ENCODE measurements at places on chromosomes 12 and 14. TPM values are rescaled to one million over a fixed set of nuclear protein-coding genes. Genes with fewer than 3 reads are reported as not detected.

The CLEC2A gene
- total RNA-seq = not detected

The PTPN6 gene
- total RNA-seq = 49.0 TPM

The TMEM63C gene
- 23.8 TPM for total RNA-seq

The FSCB gene
- total RNA-seq = not detected

The BORCS5 gene
- total RNA-seq = 8.5 TPM

The RHEBL1 gene
- not detected for total RNA-seq

The ZNF891 gene
- total RNA-seq = 3.8 TPM

The SOCS2 gene
- total RNA-seq = 213 TPM

DNA sequence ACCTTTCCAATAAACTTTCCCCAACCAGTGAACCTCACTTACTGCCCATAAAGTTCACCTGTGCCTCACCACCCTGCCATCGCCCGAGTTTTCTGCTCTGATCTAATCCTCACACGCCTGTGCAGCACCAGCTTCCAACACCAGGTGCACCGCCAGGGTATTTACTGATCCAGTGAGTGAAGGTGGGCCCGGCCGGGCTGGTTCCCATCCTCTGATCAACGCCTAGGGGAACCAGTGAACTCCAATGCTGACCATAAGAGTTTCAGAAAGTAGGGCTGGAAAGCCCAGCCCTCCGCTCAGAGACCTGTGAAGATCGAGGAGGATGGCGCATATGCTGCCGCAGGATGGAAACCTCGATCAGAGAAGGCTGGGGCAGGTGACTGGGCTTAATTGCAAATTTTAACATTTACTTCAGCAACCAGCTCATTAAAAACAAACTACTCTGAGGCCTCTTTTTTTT is 685 bp upstream of the MYL6B start:
- H3K36me3 ChIP-seq = no peaks in the 10 kb centered on the region
- peak; percentile 81 for DNase-seq
- peak overlapping the region; percentile 77 for H3K4me3 ChIP-seq
- H3K4me1 ChIP-seq = peaks cover 42% of the 10 kb centered on the region

DNA sequence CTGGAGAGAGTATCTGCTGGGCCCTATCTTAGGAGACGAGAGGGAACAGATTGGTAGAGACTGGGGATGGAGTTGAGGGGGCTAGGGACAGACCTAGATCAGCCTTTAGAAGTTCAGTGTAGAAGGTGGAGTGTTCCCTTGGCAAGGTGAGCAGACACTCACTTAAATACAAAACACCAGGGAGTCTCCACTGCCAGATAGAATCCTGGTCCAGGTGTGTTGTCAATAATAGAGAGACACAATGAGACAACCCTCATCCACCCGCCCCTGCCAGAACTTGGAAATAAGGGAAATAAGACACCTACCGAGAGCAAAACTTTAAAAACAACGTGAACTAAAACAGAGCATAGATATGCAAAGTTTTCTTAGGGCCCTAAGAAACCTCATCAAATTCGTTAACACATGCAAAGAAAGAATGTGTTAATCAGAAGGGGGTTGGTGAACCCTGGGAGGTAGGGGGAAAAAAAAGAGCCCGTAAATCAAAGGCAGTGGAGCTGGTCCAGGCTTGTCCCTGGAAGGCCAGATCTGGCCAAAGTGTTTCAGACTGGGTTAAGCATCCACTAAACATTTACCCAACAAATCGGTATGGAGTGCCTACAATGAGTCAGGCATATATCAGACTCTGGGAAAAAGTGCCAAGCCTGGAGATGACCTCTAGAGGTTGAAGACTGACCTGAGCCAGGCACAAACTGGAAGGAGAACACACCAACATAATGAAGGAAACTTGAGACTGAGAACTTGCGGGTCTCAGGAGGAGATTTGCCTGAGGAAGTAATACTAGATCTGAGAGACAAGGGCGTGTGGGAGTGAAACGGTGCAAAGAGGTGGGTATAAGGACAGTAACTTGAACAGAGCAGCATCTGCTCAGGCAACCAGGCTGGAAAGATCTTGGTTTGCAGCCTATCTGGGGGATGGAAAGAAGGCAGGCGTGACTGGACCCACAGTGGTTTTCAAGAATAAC is 37.0 kb upstream of the OTX2 start:
- H3K27me3 ChIP-seq = peaks cover 3% of the 10 kb centered on the region
- H3K27ac ChIP-seq = no peak overlapping the region
- no peaks in the 10 kb centered on the region for H3K4me1 ChIP-seq
- no peak for DNase-seq
- no peak overlapping the region for H3K4me3 ChIP-seq

DNA sequence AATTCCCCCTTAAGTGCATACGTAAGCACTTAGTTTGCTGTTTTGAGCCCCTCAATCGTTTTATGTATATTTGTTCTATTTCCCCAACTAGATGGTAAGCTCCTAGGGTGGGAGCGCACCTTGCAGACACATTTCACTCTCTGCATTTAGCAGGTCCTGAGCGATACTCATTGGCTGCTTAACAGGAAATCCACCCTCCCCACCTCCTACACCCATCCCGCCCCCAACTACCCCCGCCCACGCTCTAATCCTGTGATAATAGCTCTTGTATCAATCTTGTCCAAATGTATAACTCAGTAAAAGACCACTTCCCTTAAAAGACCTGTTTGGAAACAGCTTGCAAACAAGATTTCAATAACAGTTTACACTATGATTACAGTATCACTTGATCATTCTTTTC is 8.1 kb downstream of the LPAR5 start:
- H3K27me3 ChIP-seq = no peaks in the 10 kb centered on the region
- H3K4me1 ChIP-seq = no peaks in the 10 kb centered on the region
- no peaks in the 10 kb centered on the region for H3K36me3 ChIP-seq
- H3K27ac ChIP-seq = no peak overlapping the region

DNA sequence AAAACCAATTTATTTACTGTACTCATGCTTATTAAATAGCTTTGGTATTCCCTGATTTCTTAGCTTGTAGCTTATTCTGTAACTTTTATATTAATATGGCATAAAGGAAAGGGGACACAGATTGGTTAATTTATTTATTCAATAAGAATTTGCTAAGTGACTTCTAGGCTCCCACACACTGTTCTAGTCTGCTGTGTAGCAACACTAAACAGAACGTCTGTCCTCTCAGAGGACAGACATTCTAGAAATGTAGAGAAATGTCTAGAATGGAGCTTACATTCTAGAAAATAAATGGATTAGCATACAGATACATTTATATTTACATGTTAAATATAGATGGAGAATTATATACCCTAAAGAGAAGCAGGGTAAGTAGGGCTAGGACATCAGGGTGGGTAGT is 184.9 kb upstream of the ABCD2 start:
- DNase-seq = no peak
- no peak overlapping the region for H3K27ac ChIP-seq
- H3K4me1 ChIP-seq = peaks cover 4% of the 10 kb centered on the region
- no peak overlapping the region for H3K4me3 ChIP-seq

- H3K27ac ChIP-seq = no peak overlapping the region
- H3K4me3 ChIP-seq = no peak overlapping the region
Measured at GRCh38 chr14:76672123-76672522, 89.1 kb upstream of the VASH1 start.

- peak; percentile 68 for DNase-seq
- peaks cover 29% of the 10 kb centered on the region for H3K4me1 ChIP-seq
- H3K27ac ChIP-seq = peak overlapping the region; percentile 94
- H3K36me3 ChIP-seq = no peaks in the 10 kb centered on the region
Measured at GRCh38 chr14:96362071-96362964, 823 bp downstream of the ATG2B start.

GRCh38 chr12:2813214-2814185 is 1.0 kb downstream of the ITFG2 start:
- H3K4me3 ChIP-seq = peak overlapping the region; percentile 48
- no peaks in the 10 kb centered on the region for H3K27me3 ChIP-seq
- peak overlapping the region; percentile 92 for H3K27ac ChIP-seq
- peaks cover 14% of the 10 kb centered on the region for H3K4me1 ChIP-seq

DNA sequence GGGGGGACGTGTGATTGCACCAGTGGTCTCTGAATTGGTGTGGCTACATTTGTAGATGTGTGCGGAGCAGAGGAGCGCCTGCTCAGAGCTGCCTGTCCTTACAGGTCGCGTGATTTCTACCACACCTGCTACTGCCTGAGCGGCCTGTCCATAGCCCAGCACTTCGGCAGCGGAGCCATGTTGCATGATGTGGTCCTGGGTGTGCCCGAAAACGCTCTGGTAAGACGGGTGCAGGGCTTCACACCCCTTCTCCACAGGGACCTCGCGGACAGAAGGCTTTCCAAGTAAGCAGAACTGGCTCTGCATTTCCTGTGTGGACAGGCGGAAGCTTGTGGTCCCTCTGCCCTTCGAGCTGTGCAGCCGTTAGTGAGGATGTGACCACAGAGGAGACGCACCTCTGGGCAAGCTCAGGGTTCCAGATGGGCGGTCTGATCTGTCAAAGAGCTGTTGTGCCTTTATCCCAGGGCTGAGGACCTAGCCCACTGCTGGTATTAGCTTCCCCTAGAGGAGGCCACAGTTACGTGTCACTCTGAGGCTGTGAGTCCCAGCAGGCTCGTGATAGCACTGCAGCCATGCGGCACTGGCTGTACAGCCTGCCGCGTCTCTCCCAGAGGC is 47.7 kb downstream of the MAX start:
- H3K36me3 ChIP-seq = no peaks in the 10 kb centered on the region
- no peak for DNase-seq
- no peaks in the 10 kb centered on the region for H3K4me1 ChIP-seq

DNA sequence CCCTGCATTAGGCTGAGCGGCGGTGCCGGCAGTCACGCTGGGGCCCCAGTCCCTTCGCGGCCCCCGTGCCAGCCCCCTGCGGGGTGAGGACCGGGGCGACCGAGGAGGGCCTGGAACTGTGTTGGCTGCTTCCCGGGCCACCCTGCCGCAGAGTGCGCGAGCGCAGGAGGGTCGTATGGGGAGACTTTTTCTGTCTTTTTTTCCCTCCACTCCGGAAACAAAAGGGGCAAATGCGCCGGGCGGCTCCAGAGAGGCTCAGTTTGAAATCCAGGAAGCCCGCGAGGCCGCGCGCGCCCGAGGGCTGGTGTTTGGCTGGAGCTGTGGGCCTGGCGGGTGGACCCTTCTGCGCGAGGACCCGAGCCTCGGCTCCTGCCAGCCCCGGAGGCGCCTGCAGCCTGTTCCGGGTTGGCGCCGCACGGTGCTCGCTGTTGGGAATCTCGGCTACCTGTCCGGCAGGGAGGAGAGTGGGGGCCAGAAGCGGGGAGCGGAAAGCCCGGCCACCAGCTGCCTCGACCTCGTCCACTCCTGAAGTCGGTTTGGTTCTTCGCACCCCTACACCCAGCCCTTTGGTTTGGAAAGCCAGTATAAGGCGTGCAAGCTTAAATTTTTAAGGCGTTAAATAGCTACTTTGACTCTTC is 638 bp downstream of the PLEKHG3 start:
- no peaks in the 10 kb centered on the region for H3K27me3 ChIP-seq
- no peaks in the 10 kb centered on the region for H3K36me3 ChIP-seq
- peak overlapping the region; percentile 95 for H3K27ac ChIP-seq
- DNase-seq = peak; percentile 50
- peak overlapping the region; percentile 75 for H3K4me3 ChIP-seq
- H3K4me1 ChIP-seq = peaks cover 56% of the 10 kb centered on the region

- DNase-seq = no peak
- H3K4me3 ChIP-seq = no peak overlapping the region
- H3K36me3 ChIP-seq = no peaks in the 10 kb centered on the region
- peaks cover 22% of the 10 kb centered on the region for H3K4me1 ChIP-seq
- no peak overlapping the region for H3K27ac ChIP-seq
Measured at GRCh38 chr12:11710906-11711305, 61.4 kb downstream of the ETV6 start.

DNA sequence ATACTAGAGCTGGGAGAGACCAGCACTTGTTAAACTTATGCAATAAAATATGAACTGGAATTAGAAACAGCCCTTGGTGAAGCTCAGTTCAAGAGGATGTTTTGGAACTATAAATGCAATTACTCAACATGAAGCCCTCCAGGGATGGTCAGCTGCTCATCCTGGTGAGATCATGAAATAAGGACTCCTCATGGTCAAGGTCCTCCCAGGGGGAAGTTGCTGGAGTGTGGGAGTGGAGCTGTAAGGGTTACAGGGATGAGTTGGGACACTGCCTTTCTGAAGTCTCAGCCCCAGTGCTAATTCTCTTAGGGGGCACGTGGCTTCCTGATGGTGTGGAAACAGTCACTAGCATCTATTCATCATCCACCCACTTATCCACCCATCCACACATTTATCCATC is 301.7 kb upstream of the SFSWAP start:
- no peaks in the 10 kb centered on the region for H3K36me3 ChIP-seq
- H3K27me3 ChIP-seq = no peaks in the 10 kb centered on the region
- no peak for DNase-seq
- H3K27ac ChIP-seq = no peak overlapping the region
- H3K4me1 ChIP-seq = no peaks in the 10 kb centered on the region
- H3K4me3 ChIP-seq = no peak overlapping the region

DNA sequence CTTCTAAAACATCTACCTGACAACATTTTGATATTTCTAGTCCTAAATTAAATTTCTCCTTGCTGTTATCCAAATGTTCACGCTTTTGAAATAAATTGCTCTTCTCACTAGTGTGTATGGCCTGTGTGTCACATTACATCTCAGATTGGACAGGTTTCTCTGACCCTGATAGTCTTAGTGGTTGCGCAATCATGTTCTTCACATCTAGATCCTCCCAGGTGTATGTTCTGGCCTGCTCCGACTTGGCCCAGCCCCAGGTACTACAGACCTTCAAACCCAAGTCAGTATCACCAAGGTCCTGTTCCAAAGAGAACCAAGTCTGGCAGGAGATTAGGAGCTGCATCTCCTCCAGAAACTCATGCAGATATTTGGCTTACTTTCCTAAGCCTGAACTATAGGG is 209.5 kb downstream of the ASCL1 start:
- H3K4me3 ChIP-seq = no peak overlapping the region
- H3K4me1 ChIP-seq = no peaks in the 10 kb centered on the region
- H3K36me3 ChIP-seq = no peaks in the 10 kb centered on the region
- no peaks in the 10 kb centered on the region for H3K27me3 ChIP-seq
- no peak for DNase-seq
- no peak overlapping the region for H3K27ac ChIP-seq

DNA sequence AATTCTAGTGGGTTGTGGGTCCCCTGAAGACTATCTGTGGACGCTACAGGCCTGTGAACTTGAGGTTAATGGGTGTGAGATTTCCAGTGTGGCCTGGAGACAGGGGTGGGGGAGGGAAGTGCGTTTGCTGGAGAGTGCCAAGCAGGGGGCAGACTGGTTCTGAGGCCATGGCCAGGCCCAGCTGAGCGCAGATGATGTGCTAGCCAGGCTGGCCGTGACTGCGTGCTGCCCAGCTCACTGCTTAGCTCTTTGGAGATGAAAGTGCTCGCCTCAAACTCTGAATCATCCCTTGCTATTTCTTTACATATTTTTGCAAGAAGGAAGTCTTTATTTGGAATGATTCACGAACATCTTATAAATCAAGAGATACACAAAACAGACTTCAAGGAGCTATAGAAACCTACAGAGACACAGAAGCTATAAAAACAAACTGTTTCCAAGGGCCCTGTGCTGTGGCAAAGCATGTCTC is 75.2 kb upstream of the PLEKHG3 start:
- no peaks in the 10 kb centered on the region for H3K36me3 ChIP-seq
- H3K4me1 ChIP-seq = peaks cover 52% of the 10 kb centered on the region
- peak; percentile 31 for DNase-seq
- no peak overlapping the region for H3K4me3 ChIP-seq
